ENCODE measurements at places on chromosomes 1 and 21.

DNA sequence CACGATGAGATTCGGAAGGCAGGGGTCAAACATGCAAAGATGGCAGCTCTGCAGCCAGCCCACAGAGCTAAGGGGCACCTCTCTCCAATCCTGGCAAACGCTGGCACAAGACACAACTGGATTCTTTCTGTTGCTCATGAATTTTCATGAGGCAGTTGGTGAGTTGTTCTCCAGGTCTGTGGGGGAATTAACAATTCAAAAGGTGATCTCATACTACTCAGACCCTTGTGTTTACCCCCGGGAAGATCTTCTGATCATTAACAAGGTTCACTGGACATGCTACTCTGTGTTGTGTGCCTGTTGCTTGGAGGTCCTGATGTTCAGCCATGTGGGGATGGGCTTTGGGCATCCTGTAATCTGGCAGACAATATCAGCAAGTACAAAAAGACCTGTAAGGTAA, 128.9 kb downstream of the HHAT start:
- DNase-seq = no peak

GRCh38 chr21:39148975-39149374, 34.3 kb downstream of the PSMG1 start:
- no peak for DNase-seq

DNA sequence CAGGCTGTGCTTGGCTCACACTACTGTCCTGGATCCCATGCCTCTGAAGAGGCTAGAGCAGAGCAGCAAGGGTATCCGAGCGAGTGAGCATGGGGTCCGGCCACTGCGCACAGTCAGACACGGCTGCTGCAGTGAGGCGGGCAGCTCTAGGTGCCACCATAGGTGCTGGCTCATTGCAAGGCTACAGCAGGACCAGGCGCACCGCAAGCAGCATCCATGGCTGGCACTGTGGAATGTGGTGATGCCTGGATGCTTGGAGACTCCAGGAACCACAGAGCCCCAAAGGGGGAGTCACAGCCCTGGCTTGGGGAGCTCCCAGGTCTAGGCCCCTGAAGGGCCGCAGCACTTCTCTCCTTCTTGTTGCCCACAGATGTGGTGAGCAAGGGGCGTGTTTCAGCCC, 47.2 kb downstream of the ATP6V1G3 start:
- no peak for DNase-seq

GRCh38 chr1:35718492-35719336, at the start of gene C1orf216:
Gene C1orf216, minus strand, starts transcription at chr1:35718884. Its CDS starts 2,563 bp downstream, at chr1:35716321.
- peak; percentile 33 for DNase-seq

- DNase-seq = no peak
Measured at GRCh38 chr1:113678159-113678469, 81.2 kb downstream of the PHTF1 start.

DNA sequence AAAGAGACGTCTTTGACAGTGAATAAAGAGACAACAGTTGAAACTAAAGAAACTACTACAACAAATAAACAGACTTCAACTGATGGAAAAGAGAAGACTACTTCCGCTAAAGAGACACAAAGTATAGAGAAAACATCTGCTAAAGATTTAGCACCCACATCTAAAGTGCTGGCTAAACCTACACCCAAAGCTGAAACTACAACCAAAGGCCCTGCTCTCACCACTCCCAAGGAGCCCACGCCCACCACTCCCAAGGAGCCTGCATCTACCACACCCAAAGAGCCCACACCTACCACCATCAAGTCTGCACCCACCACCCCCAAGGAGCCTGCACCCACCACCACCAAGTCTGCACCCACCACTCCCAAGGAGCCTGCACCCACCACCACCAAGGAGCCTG, 68.5 kb downstream of the TPR start:
- no peak for DNase-seq

GRCh38 chr1:41784531-41785274, 134.0 kb downstream of the HIVEP3 start:
- DNase-seq = no peak

GRCh38 chr1:919271-919872, 4.4 kb upstream of the SAMD11 start:
- DNase-seq = no peak

GRCh38 chr1:53722025-53722424, 16.9 kb downstream of the GLIS1 start:
- DNase-seq = no peak

- no peak for DNase-seq
Measured at GRCh38 chr1:84223751-84224432, 77.6 kb upstream of the SAMD13 start.

DNA sequence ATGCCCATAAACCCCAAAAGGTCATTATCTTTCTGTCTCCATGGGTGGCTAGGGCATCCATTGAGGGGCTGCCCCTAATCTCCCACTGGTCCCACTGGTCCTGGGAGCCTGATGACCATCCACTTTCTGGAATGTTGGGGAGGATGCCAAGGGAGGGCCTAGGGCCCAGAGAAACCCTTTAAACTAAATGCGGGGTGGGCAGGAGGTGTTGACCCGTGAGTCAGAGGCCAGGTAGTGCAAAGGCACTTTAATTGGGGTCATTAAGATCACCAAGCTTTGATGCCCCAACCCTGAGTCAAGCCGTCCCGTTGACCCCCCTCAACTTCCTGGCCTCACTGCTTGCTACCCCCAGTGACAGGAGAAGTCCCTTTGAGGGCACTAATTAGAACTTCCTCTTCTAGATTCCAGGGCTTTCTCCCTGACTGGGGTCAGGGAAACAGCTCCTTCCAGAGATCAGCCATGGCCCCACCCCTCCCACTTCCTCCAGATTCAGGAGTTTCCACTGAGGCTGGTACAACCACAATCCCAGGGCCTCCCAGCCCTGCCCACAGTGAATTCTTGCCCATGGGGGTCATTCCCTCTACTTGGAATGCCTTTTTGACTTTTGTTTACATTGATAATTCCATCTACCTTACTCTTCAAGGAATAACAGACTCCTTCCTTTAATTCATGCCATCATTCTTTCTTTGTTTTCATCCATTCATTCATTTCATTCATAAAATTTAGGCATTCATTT, 15.5 kb upstream of the SERINC2 start:
- DNase-seq = no peak

DNA sequence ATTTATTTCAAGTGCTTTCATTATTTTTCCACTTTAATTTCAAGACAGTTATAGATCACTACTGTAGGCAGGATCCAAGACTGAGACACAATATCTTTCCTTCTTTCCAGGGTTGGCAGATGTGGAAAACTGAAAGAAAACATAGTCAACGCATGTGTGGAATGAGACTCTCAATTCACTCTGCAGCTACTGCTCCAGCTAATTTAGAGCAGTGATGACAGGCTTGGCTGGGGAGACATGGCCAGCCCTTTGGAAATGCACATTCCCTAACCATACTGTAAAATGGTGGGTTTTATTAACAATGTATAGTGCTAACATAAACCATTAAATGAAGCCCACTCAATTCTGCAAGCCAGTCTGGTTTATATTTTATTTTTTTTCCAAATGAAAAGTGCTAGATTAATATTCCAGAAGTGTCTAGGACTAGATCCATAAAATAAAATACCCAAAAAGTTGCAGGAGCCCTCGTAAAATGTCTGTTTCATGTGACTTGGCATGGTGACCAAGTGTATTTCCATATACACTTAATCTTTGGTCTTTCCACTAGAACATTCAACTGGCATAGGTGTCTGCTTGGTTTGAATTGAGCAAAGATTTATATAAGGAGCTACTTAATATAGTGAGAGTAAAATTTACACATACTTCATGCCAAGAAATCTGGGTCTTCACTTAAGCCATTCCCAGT, 32.9 kb downstream of the COL11A1 start:
- DNase-seq = no peak

GRCh38 chr21:34796518-34797200, 127.9 kb downstream of the CLIC6 start:
- DNase-seq = no peak

DNA sequence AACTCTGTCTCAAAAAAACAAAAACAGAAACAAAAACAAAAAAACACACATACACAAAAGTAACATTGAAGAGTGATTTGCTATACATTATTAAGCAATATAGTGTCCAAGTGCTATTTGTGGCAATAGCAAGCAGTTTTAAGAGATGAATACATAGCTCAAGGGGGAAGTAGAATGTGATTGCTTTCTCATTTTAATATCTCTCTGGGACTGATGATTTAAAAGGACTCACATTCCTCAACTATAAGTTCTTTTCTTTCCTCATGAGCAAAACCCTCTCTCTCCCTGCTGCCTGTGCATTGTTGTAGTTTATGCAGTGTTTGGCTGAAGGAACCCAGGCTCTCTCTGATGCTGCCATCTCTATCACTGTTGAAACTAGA, 47.0 kb upstream of the CSF1 start:
- DNase-seq = no peak

DNA sequence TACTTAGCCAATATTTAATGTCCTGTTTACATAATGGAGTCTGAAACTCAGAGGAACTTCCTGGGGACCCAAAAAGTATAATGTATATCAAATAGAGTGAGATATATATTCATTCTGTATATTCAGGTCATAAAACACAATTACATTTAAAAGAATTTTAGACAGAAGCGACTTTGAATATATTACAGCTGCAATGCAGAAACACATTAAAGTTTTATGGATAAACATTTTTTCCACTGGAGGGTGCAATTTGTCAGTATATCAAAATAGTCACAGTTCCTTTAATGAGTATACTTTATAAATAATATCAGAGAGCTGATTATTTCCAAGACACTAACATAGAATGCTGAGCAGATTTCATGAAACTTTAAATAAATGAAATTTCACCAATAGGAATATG, 43.9 kb upstream of the CRB1 start:
- no peak for DNase-seq

DNA sequence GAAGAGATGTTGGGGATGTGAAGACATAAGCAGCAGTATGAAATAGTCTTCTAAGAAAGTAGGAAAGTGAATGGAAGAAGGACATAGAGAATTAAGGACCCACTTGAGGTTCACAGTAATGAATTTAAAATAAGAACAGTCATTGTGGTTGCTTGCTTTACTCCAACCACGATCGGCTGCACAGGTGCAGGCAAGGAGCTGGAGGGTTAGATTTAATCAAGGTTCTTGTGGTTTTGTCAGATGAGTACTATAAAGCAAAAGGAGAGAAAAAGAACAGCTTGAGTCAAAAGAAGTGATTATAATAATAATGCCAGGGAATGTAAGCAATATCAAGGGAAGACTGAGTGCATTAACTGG, 46.1 kb upstream of the RBM34 start:
- DNase-seq = no peak

GRCh38 chr1:203130358-203130985, 2.9 kb downstream of the ADORA1 start:
- DNase-seq = no peak

DNA sequence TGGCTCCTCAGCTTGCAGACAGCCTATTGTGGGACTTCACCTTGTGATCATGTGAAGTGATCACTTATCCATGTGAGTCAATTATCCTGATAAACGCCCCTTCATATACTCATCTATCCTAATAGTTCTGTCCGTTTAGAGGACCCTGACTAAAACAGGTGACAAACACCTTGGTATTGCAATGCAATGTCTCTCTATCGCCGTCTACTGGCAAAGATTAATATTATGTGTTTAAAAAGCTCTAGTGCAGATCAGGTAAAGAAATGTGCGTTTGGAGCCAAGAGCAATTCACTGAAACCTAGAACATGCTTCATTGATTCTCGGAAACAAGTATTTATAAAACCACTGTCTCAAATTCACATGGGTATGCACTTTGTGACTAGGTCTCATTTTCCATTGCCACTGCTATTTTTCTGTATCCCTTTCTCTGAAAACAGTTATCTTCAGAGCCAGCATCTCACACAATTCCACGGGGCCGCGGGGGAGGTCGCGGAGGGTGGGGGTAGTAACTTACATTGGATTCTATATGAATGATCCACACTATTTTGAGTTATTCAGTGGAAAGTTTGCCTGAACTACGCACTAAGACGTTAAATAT, 554.6 kb upstream of the NCAM2 start:
- no peak for DNase-seq

DNA sequence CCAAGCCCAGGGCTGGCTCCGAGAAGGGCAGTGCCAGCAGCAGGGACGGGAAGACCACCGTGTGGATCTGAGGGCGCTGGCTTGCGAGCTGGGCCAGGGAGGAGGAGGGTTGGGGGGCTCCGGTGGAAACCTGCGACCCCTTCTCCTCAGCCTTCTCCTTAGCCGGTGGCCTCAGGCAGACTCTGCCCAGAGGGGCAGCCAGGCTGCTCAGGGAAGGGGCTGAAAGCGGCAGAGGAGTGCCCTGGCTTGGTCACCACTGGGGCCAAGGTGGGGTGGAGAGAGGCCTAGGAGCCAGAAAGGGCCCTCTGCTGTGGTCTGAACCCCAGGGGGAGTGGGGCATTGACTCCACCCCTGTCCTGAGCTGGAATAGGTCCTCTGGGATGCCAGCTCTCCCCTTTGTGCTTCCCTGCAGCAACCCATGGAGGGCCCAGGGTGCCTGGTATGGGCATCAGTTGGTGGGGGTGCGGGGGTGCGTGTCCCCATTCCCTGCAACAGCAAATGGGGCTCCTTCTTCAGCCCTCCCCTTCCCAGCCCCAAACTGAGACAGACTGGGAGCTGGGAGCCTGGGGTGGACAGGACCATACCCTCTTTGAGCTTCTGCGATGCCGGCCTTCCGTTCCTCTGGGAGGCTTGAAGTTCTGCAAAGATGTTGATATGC, 6.5 kb upstream of the IBA57 start:
- no peak for DNase-seq

- no peak for DNase-seq
Measured at GRCh38 chr1:205456868-205457745, 1.3 kb upstream of the BLACAT1 start.

- DNase-seq = no peak
Measured at GRCh38 chr1:30968220-30968971, 59.8 kb upstream of the SDC3 start.

- no peak for DNase-seq
Measured at GRCh38 chr1:204335085-204335484, 24.6 kb downstream of the PLEKHA6 start.

DNA sequence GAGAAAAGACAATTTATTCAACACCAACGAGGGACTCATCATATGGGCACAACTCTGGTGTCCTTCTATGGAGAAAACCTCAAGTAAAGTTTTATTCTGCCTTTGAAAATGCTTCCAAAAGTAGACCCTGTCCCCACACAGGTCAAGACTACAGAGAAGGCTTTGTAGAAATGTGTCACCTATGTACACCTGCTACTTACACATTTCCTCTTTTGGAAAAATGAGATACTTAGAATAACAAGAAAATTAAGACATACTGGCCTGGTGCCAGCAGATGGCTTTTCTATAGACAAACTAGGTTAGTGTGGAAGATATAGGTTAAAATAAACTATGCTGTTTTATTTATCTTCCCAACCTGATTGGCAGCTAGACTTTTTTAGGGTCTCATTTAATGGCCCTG, 13.6 kb downstream of the POGK start:
- DNase-seq = no peak

- peak; percentile 66 for DNase-seq
Measured at GRCh38 chr1:159921700-159922504, 3.4 kb downstream of the TAGLN2 start.

DNA sequence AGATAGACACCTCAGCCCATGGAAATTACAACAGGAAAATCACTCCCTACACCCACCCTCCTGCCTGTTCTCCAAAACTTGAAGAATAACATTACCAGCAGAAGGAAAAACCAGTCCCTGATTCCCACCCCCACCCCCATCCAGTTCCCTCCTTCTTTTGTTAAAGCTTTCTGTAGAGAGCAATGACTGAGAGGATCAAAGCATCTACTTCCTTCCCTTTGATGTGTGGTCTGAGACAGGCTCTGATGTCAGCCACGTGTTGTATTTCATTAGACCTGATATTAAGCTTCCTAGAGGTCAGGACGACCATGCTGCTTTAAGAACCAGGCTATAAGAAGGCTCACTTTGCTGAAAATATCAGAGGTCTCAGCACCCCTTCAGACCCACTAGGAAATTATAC, 73.9 kb upstream of the HAO2 start:
- no peak for DNase-seq
